ENCODE measurements at places on chromosomes 16 and 17.

- DNase-seq, result no peak
Measured at GRCh38 chr17:57668332-57668731, 76.8 kb downstream of the CCDC182 start.

DNA sequence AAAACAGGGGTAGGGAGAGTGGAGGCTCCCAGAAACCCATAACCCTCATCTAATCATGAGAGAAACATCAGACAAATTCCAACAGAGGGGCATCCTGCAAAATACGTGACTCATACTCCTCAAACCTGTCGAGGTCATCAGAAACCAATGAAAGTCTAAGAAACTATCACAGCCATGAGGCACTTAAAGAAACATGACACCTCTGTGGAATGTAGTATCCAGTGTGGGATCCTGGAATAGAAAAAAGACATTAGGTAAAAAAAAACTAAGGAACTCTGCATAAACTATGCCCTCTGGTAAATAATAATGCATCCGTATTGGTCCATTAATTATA is 16.4 kb downstream of the CDH5 start:
- no peak for DNase-seq

DNA sequence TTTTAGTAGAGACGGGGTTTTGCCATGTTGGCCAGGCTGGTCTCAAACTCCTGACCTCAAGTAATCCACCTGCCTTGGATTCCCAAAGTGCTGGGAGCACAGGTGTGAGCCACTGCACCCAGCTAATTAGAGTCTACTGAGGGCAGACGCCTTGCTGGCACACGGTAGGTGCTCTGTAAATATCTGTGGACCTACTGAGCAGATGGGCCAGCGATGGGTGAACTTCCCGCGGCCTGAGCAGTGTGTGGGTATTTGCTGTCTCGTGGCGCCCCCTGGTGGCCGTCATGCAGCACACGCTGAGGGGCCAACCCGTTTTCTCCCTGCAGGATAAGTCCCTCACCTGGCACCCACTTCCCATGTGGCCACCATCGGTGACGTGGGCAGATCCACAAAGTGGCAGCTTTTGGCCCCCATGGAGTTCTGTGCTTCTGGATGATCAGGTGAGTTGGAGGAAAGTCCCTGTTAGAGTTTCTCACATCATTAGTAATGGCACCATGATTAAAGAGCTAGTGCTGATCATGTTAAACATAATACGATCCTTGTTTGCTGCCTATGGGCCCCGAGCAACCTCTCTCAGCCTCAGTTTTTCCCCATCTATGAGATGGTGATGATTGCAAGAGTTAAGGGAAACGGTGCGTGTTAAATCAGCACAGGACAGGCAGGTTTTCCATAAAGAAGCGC is 40.7 kb downstream of the ZDHHC7 start:
- peak; percentile 8 for DNase-seq

DNA sequence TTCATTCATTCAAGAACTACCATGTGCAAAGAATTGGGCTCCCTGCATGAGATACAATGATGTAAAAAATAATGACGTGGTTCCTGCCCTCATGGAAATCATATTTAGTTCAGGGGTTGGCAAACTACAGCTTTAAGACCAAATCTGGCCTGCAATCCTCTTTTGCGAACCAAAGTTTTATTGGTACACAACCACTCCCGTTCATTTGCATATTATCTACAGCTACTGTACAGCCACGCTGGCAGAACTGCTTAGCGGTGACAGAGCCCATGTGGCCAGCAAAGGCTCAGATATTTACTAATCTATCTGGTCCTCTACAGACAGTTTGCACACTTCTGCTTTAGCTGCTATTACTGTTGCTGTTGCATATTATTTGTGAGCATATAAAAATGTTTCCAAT is 167.7 kb downstream of the XYLT1 start:
- no peak for DNase-seq

GRCh38 chr16:54462151-54462651 is 175.6 kb upstream of the IRX3 start:
- no peak for DNase-seq

DNA sequence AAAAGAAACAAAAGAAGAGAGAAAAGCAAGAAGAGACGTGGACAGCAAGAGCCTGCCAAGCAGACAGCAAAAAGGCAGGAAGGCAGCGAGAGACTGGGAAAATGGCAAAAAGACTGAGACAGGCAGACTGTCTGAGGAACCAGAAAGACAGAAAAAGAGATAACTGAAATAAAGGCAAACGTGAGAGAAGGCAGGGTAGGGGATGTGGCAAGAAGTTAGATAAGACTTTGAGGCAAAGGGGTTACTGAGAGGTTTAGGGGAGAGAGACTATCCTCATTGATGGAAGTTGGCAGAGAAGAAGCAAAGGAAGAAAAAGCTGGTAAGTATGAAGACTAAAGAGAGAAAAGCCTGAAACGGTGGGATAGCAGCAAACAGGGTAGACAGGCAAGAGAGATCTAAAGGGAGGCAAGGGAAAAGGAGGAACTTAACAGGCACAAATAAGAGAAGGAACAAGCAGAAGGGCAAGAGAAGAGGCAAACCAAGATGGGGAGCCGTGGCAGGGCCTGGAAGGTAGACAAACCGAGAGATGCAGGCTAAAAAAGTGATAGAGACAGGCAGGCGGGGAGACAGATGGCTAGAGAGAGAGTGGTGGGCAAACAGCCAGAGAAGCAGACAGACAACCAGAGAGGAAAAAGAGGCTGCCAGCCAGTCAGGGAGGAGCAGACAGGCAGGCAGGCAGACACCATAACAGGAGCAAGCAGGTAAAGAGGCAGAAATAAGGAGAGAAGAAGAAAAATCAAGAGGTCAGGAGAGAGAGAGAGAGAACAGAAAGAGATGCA is 7.1 kb upstream of the CHD3 start:
- no peak for DNase-seq
